ENCODE measurements at places on chromosomes 6 and 20. TPM values are rescaled to one million over a fixed set of nuclear protein-coding genes. Genes with fewer than 3 reads are reported as not detected.
A peak's percentile ranks its signal among the peaks of the same experiment; 100 is the strongest.

POPDC3 gene
- total RNA-seq: 3.4 TPM

FAM83C gene
- not detected for total RNA-seq

OR2B6 gene
- not detected for total RNA-seq

- DNase-seq: no peak
These were observed 22.2 kb upstream of the ZBTB2 start for GRCh38 chr6:151413372-151414145.

GRCh38 chr20:25213566-25214425, 18.3 kb downstream of the ENTPD6 start:
- DNase-seq: peak; percentile 86

DNA sequence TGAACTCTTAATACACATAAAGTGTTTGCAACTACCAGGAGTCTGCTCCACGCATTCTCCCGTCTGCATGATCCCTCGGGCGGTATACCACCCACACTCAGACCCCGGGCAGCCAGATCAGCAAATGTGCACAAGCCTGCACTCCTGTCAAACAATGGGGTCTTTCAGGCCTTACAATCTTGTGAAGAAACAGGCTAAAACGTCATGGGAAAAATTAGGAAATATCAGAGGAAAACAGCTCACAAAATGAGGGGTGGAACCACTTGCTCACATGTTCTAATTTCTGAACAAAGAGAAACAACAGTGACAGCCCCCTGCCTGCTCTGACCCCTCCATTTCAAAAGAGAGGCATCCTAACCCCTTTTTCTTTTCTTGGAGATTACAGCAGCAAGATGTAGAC, 69.4 kb downstream of the BACH2 start:
- DNase-seq: no peak

TCF15 gene
- 0.28 TPM for total RNA-seq

CENPQ gene
- 6.5 TPM for total RNA-seq

GRCh38 chr6:53033764-53034163, 31.4 kb upstream of the FBXO9 start:
- DNase-seq: no peak

DNA sequence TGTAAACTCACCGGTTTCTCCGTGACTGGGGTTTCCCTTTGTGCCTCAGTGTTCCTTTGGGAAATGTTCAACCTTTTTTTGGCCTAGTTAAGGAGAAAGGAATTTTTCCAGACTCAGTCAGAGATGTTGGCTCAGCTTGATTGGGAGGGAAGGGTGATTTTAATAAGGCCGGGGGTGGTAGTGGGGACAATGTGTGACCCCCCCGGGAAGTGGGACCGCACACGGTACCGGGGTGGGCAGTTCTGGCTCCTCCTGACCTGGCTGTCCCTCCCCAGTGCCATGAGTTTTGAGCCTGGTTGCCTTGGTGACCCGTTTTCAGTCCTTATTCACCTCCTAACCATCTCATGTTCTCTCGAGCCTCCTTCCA, 132.7 kb downstream of the SNX5 start:
- DNase-seq: no peak

DNA sequence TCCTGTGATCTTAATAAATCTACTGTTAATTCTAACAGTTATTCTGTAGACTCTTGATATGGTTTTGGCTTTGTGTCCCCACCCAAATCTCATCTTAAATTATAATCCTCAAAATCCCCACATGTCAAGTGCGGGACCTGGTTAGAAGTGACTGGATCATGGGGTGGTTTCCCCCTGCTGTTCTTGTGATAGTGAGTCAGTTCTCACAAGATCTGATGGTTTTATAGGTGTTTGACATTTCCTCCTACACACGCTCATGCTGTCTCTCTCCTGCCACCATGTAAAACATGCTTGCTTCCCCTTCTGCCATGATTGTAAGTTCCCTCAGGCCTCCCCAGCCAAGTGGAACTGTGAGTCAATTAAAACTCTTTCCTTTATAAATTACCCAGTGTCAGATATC, 10.5 kb upstream of the EPB41L2 start:
- DNase-seq: no peak

DNA sequence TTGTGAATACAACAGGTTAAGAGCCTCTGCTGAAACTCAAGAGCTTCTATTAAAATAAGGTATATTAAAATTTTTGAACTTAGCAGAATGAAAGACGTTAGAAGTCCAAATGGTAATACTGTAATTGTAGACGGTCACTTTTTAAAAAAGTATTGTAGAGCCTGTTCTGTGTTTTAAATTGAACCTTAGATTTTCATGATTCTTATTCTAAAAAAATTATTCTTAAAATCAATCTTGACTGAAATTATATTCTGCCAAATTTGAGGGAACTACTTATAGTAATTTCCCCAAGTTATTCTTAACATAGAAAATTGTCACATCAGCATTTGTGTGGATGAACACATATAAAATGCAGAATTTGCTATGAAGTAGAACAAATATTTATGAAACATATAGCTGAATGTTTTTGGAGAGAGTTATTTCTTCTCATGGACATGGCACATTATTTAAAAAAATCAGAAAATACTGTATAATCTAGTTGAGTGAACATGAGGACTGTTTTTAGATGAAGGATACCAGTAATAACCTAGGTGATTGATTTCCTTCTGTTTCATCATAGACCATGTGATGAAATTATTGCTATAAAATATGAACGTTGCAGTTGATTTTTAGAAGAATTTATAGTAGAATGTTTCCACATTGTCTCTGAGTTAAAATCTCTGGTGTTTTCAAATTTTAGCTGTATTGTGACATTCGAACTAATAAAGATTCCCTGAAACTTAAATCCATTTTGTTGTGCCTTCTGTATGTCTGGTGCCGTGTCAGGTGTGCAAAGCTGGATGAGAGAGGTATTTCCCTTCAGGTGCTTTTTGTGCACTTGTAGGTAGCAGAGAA, 2.8 kb downstream of the TBPL1 start:
- DNase-seq: no peak

DNA sequence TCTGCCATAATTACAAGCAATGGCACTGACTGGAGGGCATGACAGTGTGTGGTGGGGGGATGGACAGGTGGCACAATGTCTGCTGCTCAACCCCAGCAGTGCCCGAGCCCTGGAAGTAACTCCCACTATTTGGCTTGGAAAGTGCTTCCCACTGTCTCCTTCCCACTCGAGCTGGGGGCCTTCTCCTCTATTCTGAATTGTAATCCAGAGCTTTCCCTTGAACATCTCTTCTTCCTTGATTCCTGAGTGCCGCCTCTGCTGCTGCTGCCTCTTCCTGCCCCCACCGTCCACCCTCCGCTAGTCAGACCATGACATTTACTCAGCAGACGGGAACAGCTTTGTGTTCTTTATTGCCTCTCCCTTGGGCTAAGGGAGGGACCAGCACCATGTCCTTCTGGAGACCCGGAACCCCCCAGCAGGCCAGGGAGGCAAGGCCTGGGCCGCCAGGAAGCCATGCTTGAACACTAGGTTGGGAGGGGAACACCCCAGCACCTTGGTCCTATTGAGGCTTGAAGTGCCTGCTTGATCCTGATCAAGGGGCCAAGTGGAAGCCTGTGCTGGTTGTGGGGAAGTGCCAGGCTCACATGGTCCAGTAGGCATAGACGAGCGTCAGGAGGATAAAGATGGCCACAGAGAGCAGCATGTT, 17.0 kb downstream of the CCDC167 start:
- no peak for DNase-seq

- no peak for DNase-seq
These were observed 62.8 kb downstream of the PSMB1 start for GRCh38 chr6:170490259-170490658.

DNA sequence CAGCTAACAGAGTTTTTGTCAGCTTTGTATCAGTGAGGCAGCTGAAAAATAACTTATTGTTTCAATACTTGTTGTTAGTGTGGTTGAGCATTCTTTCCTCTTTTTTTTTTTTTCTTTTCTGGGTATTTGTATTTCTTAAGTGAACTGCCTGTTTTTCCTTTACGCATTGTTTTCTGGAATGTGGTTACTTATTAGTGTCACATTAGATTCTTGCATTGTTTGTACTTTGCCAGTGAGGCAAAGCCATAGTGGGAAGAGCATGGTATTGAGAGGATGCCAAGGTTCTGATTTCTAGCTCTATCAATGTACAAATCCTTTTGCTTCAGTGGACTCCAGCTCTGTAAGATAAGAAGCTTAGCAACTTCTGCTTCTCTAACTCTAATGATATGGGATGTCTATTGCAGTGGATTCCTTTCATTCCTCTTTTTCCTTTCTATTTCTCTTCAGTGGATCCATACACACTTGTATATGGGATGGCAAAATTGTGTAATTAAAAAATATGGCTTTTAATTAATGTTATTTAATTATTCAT, 3.9 kb downstream of the CDKAL1 start:
- no peak for DNase-seq

- no peak for DNase-seq
These were observed 261.0 kb upstream of the THEMIS start for GRCh38 chr6:128161839-128162238.

DNA sequence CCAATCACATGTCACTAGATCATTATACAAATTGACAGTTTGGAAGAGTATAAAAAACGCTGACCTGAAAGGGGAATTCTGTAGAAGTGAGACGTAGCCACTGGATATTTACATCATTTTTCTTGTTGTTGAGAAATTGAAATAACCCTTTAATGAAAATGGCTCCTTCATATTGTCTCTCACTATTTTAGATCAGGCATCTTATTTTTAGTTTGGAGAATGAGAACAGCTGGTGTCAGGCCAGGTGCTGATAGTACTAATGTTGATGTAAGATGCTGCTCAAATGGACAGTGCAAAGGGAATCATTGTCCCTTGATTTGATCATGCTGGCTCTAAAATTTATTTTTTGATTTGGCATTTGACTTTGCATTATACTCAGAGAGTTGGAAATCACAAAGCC, 17.4 kb downstream of the NKAIN2 start:
- no peak for DNase-seq

- no peak for DNase-seq
These were observed 33.3 kb downstream of the SUMO4 start for GRCh38 chr6:149433405-149433804.

DNA sequence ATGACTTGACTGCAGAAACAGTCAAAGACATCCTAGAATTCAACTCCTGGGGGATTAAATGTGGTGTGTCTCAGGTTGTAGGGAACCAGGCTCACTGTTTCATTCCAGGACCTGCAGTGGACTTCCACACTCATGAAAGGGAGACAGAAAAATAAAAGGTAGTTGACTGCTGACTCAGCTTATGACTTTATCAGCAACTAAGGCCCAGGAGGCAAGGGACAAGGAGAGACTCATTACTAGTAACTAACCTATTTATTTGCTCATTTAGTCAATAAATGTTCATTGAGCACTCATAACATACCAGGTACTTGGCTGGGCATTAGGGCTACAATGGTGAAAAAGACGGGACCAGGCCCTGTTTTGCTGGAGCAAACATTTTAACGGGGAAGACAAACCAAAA, 2.9 kb downstream of the ZSCAN31 start:
- DNase-seq: no peak

- DNase-seq: no peak
These were observed 73.3 kb upstream of the PAX1 start for GRCh38 chr20:21632031-21632734.

GRCh38 chr20:4719190-4719589, 2.5 kb upstream of the PRND start:
- no peak for DNase-seq

- DNase-seq: no peak
These were observed 16.3 kb upstream of the ADGRG6 start for GRCh38 chr6:142285235-142286087.

- no peak for DNase-seq
These were observed 319.7 kb upstream of the MAN1A1 start for GRCh38 chr6:119669221-119669620.

DNA sequence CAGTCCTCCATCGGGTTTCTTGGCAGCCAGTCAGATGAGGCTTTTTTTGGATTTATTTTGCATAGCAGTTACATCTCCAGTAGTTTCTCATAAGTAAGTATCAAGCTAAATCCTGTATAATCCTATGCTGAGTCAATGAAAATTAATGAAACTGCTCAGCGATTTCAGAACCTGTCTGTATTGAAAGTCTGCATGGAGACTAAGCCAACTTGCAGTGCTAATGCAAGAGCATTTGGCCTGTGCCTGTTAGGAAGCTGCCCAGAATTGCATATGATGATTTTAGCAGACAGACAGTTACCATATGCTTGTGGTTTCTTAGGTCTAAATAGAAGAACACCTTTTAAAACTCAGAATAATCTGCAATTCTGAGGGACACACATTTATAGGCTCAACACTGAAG, 25.2 kb upstream of the LRRN4 start:
- DNase-seq: no peak

UNC93A gene
- total RNA-seq: not detected
